8988T (cell line): ENCODE measurements at places on chromosomes 3 and 15.

DNA sequence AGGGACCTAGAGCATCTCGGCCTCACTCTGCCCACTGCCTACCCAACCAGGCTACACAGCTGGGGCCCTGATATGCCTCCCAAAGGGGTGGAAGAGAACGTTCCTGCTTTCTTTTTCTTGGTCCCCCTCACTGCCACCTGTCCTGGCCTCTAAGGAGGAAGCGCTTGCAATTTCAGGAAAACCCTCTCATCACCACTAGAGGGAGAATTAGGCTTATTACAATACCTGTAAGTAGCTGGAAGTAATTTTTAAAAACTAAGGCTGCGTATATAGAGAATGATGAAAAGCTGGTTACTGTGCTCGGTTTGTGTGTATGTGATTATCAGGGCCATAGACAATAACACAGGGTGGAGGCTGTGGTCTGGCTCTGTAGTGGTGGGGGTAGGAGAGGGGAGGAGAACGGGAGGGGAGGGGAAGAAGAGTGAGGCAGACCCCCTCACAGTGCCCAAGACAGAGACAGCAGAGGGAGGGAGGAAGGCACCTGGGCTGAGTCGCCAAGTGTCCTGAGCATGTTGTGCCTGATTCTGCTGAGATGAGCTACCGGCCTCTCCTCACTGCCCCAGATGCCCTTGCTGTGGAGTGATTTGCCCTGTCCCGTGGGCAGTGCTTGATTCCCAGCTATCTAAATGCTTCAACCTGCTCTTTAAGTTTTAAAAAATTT lies 3.3 kb downstream of the GABRG3 start:
- DNase-seq, result no peak

GRCh38 chr3:56776556-56776950 lies 25.2 kb downstream of the ARHGEF3 start:
- DNase-seq, result no peak

- DNase-seq, result no peak
These were observed 589.0 kb upstream of the DPPA4 start for GRCh38 chr3:109926376-109926775.

- DNase-seq, result no peak
These were observed 752.6 kb upstream of the NR2F2 start for GRCh38 chr15:95577927-95578326.

DNA sequence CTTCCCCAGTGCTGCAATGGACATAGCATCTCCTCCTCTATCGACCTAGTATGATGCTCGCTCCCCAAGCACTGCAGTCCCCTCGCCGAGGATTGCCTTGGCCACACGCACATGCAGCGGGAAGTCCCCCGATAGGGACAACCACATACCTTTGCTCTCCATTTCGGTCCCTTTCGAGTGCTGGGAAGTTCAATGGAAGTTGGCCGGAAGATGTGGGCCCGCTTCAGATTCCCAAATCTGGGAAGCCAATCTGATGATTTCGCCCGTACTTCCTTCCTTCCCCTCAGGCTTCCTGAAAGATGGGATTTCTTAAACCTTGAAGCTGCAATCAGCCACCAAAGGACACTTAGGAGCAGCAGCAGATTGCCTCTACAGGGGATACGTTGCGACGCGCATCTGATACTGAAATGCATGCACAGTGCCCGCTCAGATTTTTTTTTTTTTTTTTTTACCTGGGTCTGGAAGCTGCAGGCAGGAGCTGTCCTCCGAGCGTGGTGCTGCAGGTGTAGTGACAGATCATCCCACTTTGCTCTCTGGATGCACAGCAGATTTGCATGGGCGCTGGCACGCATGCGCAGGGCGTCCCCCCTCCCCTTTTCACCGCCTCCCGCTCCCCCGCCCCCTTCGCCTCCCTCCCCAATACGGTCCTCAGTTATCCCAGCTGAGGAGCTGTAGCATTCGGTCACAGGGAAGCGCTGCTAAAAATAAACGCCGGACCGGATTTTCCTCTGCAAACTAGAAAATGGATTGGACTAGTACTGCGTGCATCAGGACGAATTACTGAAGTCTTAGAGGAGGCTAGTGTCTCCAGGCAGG lies at the start of gene FGF12:
Gene FGF12, minus strand, starts transcription at position 510 of the 816 bp plus-strand sequence.
- peak; percentile 26 for DNase-seq

DNA sequence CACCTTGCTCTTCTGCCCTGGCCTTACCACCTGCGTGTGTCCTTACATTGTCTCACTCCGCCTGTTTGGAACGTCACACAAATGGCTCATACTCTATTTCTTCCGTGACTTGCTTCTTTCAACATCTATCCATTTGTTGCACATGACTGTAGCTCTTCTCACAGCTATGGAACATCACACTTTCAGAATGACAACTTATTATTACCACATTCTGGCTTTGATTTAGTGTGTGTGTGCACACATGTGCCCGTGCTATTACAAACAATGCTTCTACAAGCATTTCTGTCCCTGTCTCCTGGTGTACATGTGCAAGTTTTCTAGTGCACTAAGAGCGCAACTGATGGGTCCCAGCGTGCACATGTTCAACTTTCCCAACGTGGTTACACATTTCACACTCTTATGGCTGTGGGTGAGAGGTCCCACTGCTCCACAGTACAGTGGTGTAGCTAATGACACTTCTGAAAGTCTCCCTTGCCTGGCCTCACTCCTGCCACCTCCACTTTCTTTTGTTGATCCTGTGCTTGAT lies 37.8 kb downstream of the PTH1R start:
- DNase-seq, result no peak

- no peak for DNase-seq
These were observed 17.5 kb upstream of the PKM start for GRCh38 chr15:72248514-72248913.

GRCh38 chr3:156751461-156752025 lies 74.6 kb upstream of the LEKR1 start:
- no peak for DNase-seq

GRCh38 chr3:17730318-17730967 lies 12.0 kb downstream of the TBC1D5 start:
- DNase-seq, result no peak

GRCh38 chr15:63517628-63518027 lies 13.2 kb downstream of the USP3 start:
- no peak for DNase-seq

DNA sequence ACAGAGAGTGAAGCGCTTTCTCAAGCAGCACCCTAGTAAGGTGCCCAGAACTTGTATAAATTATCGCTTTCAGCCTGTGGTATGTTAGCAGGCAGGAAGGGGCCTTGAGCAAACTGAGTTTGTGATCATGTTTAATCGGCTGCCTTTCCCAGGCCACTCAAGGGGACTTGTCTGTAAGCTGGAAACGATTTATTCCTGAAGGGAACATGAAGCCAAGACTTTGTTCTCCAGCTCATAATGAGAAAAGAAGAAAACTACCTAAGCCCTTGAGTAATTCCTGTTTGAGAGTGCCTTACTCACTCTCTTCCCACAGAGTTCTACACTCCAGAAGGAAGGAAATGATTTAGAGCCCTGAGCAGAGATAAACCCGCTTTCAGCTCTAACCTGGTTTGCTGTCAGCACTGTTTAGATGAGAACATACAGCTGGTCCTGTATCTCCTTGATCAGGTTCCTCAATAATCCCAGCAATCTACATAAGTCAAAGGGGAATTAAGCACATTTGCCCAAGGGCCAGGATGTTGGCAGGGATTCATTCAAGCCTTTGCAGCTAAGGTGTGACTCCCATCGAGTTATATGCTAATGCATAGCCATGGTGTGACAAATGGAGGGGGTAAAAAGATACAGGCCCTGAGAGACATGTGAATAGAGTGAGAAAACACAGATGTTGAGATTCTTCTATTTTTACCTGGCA lies 187.7 kb upstream of the SLC24A5 start:
- no peak for DNase-seq

- no peak for DNase-seq
These were observed 128.3 kb upstream of the ALCAM start for GRCh38 chr3:105238367-105238766.

DNA sequence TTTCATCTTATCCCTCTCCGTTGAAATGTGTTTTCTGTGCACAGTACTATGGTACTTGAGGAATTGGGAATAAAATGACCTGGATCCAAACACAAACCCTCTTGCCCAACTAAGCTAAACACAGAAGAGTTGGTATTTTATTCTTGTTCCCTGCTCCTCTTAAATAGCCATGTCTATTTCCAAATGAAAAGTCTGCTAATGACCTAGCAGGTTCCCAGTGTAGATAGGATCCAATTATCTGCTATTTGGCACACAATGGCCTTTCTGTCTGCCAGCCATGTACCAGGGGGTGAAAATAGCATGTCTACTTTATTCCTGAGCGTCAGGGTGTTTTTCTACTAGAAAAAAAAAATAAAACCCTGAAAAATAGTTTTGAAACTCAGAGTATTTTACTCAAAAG lies 657.0 kb upstream of the NAALADL2 start:
- no peak for DNase-seq

DNA sequence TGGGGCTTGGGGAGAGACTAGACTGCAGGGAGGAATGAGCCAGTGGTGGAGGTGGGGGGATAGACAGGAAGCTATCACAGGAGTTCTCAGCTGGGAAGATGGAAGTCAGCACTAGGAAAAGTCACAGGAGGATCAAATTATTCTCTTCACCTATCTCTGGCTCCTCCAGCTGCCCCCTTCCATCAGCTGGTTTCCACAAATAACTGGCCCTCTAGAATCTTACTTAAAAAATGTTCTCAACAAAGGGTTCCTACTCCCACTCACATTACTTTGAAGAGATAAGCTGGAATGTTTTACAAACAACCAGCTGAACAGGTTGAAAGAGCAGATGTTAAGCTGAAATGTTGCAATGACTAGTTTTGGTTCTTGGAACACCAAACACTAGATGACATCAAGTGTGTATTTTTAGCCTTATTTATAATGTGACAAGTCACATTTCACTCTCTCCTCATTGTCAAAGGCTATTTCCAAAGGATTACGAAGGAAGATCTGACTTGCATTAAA lies 102.7 kb upstream of the AADACL2 start:
- no peak for DNase-seq

- DNase-seq, result no peak
These were observed 136.1 kb upstream of the CNTN4 start for GRCh38 chr3:1962396-1963088.

DNA sequence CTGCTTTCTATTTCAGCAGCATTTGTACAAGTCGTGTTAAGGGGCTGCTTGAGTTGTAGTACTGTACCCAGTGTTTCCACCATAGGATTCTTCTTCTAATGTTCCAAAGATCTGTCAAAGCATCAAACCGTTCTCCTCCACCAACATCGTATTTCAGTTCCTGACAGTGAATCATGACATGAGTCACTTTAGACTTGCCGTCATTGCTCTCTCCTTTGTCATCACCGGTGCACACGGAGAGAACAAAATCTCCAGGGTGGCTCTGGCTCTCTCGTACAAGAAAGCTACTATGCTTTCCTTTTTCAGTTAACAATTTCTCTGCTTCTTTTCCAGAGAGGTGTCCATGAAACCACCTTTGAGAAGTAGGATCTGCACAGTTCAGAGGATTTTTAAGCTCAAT lies 270.9 kb upstream of the CCDC54 start:
- no peak for DNase-seq

DNA sequence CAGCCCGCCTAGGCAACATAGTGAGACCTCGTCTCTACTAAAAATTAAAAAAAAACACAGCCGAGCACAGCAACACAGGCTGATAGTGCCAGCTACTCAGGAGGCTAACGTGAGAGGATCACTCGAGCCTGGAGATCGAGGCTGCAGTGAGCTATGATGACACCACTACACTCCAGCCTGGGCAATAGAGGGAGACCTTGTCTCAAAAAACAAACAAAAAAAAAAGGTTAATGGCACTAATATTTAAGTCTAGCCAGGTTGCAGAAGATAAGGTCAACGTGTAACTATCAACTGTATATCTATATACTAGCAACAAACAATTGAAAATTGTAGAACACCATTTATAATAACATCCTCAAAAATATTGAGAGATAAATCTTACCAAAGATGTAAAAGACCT lies 75.1 kb downstream of the MYO9A start:
- DNase-seq, result no peak

DNA sequence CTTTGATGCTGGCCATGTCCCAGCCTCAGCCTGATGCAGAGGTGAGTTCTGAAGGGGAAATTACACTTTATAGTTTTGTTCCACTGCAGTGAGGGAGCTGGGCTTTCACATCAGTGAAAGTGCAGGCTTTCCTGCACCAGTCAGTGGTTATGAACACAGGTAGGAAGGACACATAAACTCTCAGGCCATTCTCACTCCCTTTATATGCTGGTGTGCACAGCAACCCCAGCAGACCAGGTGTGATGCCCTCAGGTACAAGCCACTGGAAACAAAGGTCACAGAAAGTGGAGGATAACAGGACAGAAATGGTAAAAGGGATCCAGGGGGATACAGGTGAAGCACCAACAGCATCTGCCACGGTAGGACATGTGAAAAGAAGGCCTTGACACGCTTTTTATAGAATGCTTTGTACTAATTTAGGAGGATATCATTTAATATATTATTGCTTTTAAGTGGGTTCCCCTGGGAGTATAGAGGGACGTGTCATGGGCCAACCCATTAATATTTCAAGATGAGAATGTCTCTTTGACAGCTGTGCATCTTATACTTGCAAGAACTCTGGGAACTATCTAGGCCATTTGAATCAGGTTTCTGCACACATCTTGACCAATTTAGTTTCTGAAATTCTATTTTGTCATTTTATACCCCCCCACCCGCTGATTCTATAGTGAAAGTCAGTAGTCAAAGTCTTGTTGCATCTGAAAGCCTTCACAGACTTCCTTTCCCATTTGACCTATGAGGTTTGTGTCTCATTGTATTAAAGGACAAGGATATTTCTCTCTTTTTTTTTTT lies 25.0 kb upstream of the BLM start:
- no peak for DNase-seq

DNA sequence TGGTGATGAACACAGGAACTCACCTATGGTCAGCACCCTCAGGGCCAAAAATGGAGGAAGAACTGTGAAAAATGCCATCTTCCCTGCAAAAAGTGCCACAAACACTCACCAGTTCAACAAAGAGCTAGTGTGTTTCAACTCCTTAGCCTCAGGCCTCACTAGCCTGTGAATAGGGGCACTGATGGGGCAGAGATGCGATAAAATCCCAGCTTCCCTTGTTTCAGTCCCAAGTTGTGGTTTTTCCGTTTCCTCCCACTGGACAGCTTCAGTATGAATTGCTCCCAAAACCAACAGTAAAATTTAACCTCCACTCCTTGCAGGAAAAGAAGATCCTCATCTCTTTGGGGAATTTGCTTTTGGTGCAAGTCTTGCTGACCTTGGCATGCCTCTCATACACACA lies 117.4 kb upstream of the ADAMTS9 start:
- no peak for DNase-seq

GRCh38 chr15:35136321-35137189 lies 51.5 kb upstream of the NANOGP8 start:
- DNase-seq, result no peak
